Stimulated activated CD4-positive, alpha-beta T cell treated with anti-CD3 and anti-CD28 coated beads, Interleukin-2, amount 100 ng/mL, for 4 hours (primary cell): ENCODE measurements at places on chromosomes 7 and 10.

DNA sequence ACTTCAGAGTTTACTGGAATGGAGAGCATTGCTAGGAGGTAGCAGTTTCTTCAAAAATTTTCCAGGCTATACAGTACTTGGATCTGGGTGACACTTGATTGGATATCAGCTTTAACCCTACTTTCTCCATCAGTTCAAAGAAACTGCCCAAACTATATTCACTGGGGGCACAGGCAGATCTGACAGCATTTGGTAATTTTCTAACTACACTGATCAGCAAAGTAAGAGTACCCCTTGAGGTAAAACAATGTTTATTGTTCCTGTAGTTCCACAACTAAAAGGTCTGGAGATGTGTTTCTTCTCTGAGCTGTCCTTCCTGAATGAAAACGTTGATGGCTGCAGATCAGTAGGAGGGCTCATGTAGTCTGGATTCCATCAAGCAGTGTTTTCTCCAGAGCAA, 104.2 kb downstream of the CABCOCO1 start:
- DNase-seq, result no peak

DNA sequence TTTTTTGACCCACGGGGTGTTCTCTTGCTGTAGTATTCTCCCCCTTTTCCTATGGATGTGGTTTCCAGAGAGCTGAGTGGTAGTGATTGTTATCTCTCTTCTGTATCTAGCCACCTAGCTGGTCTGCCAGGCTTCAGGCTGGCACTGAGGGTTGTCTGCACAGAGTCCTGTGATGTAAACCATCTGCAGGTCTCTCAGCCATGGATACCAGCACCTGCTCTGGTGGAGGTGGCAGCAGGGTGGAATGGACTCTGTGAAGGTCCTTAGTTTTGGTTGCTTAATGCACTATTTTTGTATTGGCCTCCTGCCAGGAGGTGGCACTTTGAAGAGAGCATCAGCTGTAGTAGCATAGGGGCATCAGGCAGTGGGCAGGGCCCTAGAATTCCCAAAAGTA, 851 bp downstream of the HYAL4 start:
- DNase-seq, result no peak

GRCh38 chr7:87984088-87984487, 50.0 kb downstream of the ADAM22 start:
- no peak for DNase-seq

DNA sequence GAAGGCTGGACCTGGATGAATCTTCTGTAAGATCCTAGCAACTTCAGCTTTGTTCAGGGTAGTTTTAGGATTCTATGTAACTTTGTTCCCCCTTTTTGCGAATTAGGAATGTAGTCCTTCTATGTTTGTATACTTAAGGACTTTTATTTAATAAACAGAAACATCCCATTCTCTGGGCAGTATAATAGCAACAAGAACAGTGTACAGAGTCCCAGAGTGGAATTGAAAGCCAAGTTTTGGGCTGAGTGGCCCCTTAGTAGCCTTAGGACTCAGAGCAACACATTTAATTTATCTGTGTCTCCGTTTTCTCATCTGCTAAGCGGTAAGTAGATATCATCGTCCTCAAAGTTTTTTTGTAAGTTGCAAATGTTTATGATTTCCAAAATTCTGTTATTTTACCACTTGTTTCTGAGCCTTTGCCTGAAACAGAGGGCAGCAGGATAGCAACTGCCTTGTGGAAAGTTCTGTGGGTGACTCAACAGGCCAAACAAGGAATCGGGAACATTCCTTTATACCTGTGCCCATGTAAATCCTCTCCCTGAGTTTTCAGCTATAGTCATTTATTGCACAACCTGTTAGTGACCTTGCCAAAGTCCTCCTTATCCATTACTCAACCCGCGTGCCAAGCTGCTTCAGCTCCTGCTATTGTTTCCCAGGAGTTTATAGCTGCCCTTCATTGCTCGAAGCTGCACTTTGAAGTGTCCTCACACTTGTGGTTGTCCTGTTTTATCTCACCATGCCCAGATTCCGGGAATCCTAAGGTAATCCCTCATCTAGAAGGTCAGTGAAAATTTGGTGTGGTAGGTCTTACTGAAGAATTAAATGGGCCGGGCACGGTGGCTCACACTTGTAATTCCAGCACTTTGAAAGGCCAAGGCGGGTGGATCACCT, 199.1 kb upstream of the AHR start:
- DNase-seq, result no peak

DNA sequence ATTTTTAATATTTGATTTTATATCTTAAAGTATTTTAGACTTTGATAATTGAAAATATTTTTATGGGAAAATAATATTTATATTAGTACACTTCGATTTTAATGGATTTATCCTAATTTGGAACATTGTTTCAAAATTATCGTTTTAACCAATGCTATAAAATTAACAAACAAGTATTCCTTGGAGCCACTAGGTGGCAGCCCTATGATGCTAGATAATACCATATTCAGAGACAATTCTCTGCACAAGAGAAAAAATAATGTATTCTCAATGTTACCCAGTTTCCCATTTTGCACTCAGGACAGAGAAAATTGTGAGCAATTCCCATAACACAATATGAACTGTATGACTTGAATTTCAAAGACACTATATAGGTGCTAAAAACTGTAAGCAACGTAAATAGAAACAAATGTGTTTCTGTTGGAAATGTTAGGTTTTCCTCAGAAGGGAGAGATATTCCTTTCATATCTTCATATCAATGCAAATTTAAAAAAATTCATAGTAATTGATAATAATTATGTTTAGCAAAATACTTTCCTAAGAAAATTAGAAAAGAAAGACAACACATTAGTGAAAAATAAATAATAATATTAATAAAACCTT, 237.8 kb downstream of the SEMA3E start:
- no peak for DNase-seq

- DNase-seq, result no peak
Measured at GRCh38 chr10:130372866-130373265, 236.7 kb downstream of the GLRX3 start.

DNA sequence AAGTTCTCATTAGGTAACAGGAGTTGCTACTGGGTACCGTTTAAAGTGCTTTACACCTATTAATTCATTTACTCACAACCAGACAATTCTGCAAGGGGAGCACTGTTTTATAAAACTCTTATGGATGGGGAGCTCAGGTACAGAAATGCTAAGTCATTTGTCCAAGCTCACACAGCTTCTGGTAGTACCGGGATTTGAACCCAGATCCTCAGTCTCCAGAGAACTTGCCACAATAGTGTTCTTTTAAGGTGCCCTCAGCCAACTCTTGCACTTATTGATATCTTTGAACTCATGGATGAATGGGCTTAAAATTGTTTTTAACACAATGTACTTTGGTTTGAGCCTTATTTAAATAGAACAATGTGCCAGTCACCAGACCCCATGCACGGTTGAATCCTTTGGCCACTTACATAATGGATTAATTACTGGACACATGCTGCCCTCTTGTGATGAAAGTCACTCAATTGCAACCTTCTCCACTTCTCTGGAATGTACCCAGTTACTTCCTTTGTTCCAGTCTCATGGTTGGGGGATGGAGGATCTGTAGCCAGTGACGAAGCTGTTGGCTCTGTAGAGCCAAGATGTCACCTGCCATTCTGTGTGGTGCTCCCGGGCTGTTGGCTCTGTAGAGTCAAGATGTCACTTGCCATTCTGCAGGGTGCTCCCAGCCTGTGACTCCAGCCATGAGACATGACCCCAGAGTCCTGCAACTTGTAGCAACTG, 65.6 kb downstream of the NOD1 start:
- no peak for DNase-seq

- no peak for DNase-seq
Measured at GRCh38 chr10:69337296-69338132, 59.2 kb downstream of the HK1 start.

DNA sequence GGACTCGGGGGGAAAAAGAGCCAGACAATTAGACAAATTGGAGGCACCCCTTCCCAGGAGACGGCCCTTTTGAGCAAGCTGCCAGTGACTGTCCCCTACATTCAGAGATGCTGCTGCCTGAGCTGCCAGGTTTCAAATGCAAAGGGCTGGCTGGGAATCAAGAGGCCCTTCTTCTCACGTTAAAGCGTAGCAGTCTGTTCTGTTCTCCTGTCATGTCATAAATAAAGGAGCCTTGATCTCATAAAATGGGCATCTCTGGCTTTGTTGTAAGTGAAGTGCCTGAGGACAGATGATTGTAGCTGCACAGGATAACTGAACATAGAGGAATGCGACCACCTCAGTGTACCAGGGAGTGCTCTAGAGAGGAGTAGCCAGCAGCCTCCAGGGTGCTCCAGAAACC, 917.9 kb downstream of the GRID1 start:
- DNase-seq, result no peak

DNA sequence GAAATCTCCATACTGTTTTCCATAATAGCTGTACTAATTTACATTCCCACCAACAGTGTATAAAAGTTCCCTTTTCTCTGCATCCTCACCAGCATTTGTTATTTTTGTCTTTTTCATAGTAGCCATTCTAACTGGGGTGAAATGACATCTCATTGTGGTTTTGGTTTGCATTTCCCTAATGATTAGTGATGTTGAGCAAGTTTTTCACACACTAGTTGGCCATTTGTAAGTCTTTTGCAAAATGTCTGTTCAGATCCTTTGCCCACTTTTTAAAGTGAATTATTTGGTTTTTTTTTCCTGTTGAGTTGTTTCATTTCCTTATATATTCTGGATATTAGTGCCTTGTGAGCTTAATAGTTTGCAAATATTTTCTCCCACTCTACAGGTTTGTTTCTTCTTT, 101.0 kb upstream of the NFE2L3 start:
- no peak for DNase-seq

GRCh38 chr7:18450019-18450418, 45.5 kb upstream of the HDAC9 start:
- DNase-seq, result no peak

DNA sequence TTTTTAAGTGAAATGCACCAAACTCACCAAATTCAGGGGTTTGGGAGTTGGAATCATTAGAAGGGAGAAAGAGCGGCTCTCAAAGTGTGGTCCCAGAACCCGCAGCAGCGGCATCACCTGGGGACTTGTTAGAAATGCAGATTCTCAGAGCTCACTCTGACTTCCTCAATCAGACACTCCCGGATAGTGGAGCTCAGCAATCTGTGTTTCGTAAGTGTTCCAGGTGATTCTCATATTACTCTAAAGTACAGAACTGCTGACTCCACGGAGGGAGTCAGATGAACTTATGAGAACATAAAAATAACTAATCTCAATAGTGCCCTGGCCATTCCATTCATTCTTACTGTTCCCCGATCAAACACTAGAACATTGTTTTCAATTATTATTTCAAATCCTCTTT, 358.7 kb upstream of the MYO3A start:
- DNase-seq, result no peak

DNA sequence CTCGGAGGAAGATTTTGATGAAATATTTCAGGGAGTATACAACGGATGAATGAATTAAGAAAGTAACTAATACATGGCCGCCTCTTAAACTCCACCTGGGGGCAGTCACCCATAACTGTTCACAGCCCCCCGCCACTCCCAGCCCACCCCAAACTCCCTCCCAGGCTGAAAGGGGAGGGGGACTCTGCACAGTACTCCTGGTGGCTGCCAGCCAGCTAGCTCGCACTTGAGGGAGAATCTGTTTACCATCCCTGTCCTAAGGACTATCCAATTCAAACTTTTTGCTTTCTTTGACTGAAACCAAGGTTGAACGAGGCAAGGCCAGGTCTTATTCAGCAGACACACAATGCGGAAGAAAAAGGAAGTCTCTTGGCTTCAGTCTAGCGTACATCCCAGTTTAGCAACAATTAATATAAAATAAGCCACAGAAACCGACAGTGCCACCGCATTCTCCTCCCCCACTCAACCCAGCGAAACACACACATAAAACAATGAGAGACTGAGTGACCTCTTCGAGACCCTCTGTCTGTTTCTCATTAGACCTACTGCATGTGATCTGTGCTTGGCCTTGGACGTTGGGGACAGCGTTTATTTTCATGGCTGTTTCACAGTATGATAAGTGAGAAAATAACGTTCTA, 219.5 kb downstream of the GLI3 start:
- DNase-seq, result no peak

DNA sequence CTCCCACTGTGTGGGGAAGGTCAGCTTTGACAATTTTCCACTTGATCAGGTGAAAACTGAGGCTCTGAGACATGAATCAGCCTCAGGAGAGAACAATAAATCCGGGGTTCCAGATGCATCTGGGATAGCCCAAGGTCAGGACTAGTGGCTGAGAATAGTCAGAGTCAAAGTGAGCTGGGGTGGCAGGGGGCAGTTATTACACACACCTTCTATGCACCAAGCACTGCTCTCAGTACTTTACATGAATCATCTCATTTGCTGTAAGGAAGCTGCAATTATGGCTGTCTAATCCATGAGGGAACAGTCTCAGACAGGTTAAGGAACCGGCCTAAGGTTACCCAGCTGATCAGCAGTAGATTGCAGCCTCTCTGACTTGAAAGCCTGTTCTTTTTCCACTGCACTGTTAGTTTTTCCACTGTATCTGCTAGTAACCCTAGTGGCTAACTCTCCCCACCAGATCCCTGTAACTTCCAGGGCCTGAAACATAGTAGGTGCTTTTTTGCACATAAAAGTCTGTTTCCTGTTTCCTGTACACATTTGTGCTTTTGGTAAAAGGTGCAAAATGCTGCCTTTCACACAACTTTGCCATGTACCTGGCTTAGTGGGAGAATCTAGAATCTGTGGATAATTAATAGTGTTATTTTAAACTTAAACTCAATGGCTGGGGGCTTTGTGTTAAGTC, 125.9 kb downstream of the EMX2 start:
- DNase-seq, result no peak

- no peak for DNase-seq
Measured at GRCh38 chr7:117034851-117035464, 81.7 kb downstream of the ST7 start.

GRCh38 chr10:3148994-3149393, 23.6 kb downstream of the PITRM1 start:
- DNase-seq, result no peak

- DNase-seq, result no peak
Measured at GRCh38 chr10:127953876-127954275, 47.0 kb downstream of the PTPRE start.

GRCh38 chr10:116371737-116372136, 47.5 kb downstream of the CCDC172 start:
- DNase-seq, result no peak

GRCh38 chr7:39847227-39847626, 102.8 kb upstream of the CDK13 start:
- no peak for DNase-seq

DNA sequence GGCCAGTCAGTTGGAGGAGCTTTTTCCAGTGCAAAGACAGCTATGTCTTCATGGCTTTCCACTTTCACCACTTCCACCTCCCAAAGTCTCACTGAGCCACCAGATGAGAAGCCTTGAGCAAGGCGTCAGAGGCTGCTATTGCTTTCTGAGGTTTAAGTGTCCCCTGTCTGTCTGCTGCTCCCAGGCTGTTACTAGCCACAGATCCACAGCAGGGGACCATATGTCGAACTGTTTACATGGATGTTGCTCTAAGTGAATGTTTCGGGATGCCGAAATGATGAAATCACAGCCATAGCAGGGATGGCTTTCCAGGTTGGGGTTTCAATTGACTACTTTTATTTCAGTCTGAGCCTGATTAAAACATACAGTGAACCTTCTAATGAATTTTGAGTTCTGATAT, 88.5 kb downstream of the AVL9 start:
- DNase-seq, result no peak
